Muscle of back (tissue), 13 donors: ENCODE measurements at places on chromosomes 7 and 10. TPM values are rescaled to one million over a fixed set of nuclear protein-coding genes. Genes with fewer than 3 reads are reported as not detected.

GRCh38 chr7:156764016-156764669 is 123.6 kb downstream of the RNF32 start:
- DNase-seq: peak; percentile 55

Gene SEC61A2
- 12.7 TPM for polyA plus RNA-seq

DNA sequence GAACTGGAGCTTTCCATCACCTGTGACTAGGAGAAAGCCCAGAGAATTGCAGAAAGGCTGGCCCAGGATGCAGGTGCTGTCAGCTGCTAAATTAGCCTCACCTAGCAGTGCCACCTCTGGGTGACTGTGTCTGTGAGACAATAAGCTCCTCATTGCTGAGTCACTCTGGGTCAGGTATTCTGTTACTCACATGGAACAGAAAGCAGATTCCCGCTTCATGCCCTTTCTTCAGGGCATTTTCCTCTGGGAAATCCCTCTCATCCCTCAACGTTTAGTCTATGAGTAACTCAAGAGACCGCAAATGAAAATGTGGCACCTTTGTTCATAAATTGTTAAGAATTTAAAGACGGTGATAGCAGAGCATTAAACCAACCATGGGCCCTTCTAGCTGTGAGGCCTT is 184.0 kb downstream of the ADAM12 start:
- DNase-seq: no peak

DNA sequence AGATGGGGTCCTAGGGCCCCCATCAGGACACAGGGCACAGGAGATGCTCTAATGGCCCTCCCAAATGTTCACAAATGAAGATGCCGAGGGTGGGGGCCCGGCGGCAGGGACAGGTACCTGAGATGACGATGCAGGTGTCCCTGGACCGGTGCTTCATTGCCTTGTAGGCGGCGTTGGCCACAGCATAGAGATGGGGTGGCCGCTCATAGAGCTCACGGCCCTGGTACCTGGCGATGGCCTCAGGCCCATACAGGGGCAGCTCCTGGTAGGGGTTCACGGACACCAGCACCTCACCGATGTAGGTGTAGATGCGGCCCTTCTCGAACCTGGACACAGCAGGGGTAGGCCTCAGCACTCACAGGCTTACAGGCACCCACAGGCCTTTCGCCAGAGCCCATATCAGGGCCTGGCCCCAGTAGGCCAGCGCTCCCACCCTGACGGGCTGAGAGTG is 2.0 kb downstream of the MYO1G start:
- DNase-seq: no peak

GRCh38 chr7:81367326-81367931 is 402.4 kb downstream of the HGF start:
- DNase-seq: peak; percentile 15

Gene RADIL
- polyA plus RNA-seq: 4.7 TPM

GRCh38 chr7:103113164-103113563 is 35.7 kb downstream of the NAPEPLD start:
- no peak for DNase-seq

DNA sequence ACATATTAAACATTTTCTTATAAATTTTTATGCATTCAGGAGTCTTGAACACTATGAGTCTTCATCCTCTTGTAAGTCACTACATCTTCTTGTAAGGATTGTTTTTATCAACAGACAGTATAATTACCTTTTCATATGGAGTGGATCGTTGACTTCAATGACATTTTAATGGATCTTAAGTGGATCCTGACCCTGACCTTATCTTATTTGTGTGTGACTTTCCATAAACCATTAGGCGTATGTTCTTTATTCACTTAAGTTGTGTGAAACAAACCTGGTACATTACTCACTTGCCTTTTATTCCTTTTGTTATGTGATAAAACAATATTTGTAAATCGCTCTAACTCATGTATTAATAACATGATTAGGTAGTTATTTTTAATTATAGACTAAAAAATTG is 18.5 kb upstream of the SEMA3C start:
- DNase-seq: no peak

- no peak for DNase-seq
Observed at GRCh38 chr10:127356360-127356759, 160.0 kb upstream of the INSYN2A start.

GRCh38 chr10:110221044-110221720 is 13.8 kb downstream of the MXI1 start:
- peak; percentile 4 for DNase-seq
